ENCODE measurements at places on chromosomes 13 and 19.

DNA sequence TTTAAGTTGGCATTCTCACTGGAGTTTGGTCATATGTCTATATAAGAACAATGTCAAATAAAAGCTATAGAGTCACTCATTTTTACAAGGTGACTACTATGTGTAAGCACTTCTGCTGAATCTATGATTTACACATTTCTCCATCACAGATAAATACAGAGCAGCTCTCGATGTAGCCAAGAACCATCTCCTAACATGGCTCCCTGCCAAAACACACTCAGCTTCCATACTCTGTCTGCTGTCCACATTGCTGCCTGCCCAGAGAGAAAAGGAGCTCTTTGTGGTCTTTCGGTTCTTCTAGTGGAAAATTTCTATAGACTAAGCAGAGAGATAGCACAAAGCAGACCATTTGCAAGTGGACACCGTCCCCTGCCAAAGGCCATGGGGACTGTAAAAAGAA is 190.9 kb upstream of the KLF12 start:
- DNase-seq, result no peak

DNA sequence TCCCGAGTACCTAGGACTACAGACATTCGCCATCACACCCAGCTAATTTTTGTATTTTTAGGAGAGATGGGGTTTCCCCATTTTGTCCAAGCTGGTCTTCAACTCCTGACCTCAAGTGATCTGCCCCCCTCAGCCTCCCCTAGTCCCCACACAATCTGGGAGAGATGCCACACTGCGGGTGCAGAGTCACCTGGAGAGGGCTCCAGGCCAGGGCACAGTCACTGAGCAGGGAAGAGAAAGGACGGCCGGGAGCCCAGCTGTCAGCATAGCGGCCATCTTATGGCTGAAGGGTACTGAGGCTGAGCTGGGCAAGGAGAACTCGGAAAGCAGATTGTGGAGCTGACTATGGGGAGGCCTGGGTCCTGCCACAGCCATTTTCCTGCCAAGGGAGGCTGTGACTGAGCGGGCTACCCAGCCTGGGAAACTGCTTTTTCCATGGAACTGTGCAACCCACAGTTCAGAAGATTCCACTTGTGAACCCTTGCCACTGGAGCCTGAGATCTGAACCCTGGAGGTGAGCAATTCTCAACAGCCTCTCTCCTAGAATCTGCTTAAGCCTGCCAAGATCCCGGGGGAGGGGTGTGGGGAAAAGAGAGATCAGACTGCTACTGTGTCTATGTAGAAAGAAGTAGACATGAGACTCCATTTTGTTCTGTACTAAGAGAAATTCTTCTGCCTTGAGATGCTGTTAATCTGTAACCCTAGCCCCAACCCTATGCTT is 109.2 kb downstream of the ZNF486 start:
- no peak for DNase-seq

GRCh38 chr19:29662604-29663404 is 2.5 kb upstream of the PLEKHF1 start:
- DNase-seq, result no peak

- DNase-seq, result peak; percentile 69
Measured at GRCh38 chr19:7904074-7905020, 670 bp downstream of the MAP2K7 start.

- no peak for DNase-seq
Measured at GRCh38 chr19:1495799-1496713, 5.1 kb downstream of the REEP6 start.

DNA sequence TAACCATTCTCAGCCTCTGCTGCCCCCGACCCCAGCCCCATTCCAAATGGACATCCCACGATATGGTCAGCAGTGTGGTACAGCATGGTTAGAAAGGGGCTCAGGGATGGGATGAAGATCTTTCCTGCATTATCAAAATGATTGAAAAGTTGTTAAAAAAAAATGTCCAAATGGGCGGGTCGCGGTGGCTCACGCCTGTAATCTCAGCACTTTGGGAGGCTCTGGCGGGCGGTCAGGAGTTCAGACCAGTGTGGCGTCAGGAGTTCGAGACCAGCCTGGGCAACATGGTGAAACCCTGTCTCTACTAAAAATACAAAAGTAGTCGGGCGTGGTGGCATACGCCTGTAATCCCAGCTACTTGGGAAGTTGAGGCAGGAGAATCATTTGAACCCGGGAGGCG is 54.3 kb upstream of the ZNF254 start:
- no peak for DNase-seq
